ENCODE measurements at places on chromosomes 2 and 18. TPM values are rescaled to one million over a fixed set of nuclear protein-coding genes. Genes with fewer than 3 reads are reported as not detected.

- DNase-seq, result no peak
These were observed 71.2 kb downstream of the SPATS2L start for GRCh38 chr2:200377355-200378336.

- no peak for DNase-seq
These were observed 22.9 kb downstream of the MARCHF4 start for GRCh38 chr2:216349366-216349765.

DNA sequence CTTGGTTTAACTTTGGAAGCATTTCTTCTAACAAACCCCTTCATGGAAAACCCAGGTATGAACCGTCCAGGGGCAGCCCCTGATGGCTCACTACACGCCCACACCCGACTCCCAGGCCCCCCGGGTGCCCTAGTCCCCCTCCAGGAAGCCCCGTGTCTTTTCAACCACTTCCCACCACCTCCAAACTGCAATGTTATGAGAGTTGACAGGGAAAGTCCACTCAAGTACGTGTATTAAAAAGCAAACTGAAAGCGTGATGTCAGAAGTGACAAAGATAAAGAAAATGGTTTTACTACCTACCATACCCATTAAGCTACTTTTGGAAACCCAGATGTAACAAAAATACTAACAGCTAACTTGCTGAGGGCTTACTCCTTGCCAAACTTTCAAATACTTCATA is 51.5 kb downstream of the L3MBTL4 start:
- DNase-seq, result no peak

Gene ALKAL2
- 16.1 TPM for total RNA-seq

Gene RAD51AP2
- under 0.01 TPM for total RNA-seq

Measured in breast epithelium (tissue), 4 donors.